ENCODE measurements at places on chromosomes 11 and 22.
A peak's percentile ranks its signal among the peaks of the same experiment; 100 is the strongest.

DNA sequence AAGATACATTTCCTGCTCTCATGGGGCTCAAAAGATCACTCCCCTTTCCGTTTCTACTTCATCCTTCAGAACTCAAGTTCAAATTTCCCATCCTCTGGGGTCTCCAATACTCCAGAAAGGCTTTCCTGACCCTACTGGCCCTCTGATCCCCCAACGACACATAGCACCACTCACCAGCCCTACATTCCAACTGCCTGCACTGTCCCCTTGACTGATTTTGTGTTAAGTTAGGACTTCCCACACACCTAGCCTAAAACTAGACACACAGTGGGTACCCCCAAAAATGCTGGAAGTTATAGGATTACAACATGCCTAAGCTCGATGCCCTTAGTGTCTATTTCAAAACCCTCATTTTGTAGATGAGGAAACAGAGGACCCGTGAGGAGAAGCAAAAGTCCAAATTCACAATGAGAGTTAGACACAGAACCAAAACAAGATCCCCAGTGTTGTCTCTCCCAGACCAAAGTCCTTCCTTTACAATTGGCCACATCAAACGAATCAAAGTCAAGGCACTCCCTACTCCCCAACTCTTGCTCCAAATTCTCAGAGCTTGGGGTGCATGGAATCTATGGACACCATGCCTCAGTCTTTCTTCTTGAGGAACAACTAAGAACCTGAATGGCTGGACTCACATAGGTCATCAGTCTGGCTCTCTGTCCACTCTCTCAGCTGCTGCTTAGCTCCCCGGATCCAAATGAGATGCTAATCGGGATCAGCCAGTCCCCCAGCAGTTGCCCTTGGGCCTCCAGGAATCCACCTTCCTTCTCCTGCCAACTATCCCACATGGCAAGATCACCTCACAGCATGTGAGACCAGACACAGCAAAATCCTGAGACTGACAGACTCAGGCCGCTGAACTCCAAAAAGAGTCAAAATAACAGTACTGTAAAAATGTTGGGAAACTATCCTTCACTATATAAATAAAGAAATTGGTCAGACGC, 1.7 kb downstream of the CLPB start:
- DNase-seq, result no peak

GRCh38 chr11:117657794-117658193, 139.2 kb downstream of the DSCAML1 start:
- no peak for DNase-seq

DNA sequence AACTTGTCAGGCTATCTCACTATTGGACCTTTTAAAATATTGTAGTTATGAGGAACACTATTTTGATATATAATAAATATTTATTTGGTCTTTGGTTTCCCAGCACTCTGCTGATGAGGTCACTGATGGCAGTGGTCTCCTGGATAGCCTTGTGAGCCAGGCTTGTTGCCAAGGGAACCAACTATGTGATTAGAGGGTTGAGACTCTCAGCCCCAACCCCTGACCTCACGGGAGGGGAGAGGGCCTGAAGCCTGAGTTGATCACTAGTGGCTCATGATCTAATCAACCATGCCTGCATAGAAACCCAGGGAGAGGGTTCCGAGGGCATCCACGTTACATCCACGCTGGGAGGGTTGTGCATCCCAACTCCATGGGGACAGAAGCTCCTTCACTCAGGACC, 10.8 kb downstream of the PANX1 start:
- DNase-seq, result no peak

- no peak for DNase-seq
These were observed 19.3 kb upstream of the NRIP3 start for GRCh38 chr11:9022961-9023680.

DNA sequence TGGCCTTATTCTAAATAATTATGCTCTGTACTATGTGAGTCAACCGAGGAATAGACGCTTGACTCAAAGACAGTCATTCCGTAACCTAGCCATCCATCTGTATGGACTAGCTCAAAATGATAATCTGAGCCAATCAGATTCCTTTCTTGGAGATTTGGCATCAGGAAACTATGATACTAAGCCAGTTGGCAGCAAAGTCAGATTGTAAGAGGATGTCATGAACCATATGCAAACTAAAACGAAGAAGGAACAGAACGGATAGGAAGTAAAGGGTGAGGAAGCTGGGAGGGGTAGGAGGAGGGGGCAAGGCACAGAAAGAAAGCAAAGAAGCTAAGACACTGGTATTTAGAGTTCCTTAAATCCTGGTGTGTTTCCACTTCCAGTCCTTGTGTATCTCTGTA, 10.7 kb upstream of the SESN3 start:
- DNase-seq, result no peak

- DNase-seq, result no peak
These were observed 108.2 kb upstream of the CCDC90B start for GRCh38 chr11:83394331-83394730.

DNA sequence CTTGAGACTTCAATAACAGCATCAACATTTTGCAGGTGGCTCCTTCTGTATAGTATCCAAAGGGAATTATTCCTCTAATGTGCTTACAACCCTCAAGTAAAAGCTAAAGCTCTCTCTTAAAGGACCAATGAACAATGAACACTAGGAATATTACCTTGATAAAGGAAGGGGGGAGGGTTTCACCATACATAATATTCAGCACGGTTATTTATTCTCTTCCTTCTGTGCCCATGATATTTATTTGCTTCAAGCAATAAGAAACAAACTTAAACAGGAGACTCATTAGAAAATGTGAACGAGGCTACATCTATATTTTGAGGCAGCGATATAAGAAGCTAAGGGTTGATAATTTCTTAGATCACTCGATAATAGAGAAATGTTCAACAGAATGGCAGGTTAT, 21.2 kb downstream of the BLID start:
- no peak for DNase-seq

- DNase-seq, result peak; percentile 72
These were observed 12.1 kb downstream of the GATD1 start for GRCh38 chr11:765025-765801.

- DNase-seq, result no peak
These were observed 43.1 kb downstream of the LDLRAD3 start for GRCh38 chr11:35986947-35987346.

GRCh38 chr22:47808886-47809620, 1046.6 kb downstream of the TBC1D22A start:
- DNase-seq, result no peak

GRCh38 chr22:33909911-33910310, 10.4 kb downstream of the LARGE1 start:
- no peak for DNase-seq

DNA sequence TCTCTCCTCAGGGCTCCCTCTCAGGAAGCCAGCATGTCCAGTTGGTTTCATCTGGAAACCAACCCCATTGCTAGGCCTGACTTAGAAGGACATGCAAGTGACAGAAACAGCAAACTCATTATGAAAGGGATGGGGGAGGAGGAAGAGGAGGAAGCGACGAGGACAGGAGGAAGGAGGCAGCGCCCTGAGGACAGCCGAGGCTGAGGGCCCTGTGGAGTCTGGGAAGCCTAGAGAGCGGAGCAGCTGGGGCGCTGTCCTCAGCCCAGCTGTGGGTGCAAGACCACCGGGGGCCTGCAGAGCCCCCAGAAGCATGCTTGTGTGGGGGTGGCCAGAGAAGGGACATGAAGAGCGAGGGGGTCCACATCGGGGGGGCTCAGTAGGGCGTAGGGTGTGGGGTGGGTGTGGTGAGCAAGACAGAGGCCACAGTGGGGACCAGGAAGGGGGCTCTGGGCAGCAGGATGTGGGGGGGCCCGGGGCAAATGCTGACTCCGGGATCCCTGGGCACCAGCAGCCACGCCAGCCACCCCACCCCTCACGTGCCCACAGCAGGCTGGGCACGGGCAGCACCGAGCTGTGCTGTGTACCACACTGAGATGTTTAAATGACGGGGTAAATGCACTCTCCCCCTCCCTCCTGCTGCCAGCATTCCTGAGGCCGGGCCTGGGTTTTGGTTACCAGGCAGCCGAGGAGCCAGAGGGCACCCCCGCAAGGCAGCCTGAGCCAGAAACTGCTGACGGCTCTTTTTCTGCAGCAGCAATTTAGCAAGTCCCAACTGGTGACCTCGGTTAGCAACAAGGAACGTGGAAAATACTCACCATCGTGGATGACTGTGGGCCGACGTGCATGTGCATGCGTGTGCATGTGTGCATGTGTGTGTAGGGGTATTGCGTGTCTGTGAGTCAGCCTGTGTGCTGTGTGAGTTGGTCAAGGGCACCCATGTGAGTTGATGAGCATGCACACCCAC, 82.7 kb upstream of the LINC01488 start:
- DNase-seq, result peak; percentile 78

GRCh38 chr11:88779577-88779976, 286.2 kb downstream of the GRM5 start:
- peak; percentile 40 for DNase-seq

DNA sequence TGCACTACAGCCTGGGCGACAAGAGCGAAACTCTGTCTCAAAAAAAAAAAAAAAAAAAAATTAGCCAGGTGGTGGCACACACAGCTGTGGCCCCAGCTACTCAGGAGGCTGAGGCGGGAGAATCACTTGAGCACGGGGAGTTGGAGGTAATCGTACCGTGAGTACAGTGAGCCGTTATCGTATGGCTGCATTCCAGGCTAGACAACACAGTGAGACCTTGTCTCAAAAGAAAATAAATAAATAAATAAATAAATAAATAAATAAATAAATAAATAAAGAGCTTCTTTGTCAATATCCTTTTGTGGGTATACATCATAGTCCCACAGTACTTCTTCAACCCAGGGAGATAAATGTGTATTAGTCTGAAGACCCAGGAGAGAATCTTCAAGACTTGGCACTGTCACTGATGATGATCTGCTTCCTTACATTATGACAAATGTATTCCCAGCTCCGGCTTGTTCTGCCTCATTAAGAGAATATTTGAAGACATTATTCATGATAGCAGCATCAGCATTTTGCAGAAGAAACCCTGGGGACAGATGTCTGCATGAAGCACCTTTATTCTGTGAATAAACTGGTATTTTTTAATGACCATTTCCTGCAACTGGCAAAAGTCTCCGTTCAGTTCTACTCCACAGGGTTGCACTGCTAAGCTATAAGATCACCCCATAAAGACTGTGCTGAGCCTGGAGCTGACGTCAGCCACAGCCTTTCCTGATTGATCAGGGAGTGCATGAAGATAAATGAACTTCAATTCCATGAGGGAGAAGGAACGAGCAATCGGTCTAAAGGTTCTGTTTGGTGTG, 1.6 kb upstream of the ACY3 start:
- DNase-seq, result no peak

DNA sequence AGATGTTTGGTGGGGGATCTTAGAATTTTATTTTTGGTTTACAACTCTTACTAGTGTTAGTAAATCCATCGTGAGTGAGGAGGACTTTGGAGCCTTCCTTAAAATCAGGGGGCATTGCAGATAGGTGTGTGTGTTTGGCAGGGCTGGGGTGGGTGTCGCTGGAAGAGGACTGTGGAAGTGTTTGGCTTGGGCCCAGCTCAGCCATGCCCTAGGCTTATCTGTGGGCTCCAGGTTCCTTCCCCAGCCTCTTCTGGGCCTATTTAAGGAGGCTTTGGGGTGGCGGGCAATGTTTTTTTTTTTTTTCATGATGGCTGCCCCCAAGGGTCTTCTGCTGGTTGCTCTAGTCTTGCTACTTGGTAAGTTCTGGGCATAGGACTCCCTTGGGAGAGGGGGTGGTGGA, 22.1 kb downstream of the MTFP1 start:
- no peak for DNase-seq

DNA sequence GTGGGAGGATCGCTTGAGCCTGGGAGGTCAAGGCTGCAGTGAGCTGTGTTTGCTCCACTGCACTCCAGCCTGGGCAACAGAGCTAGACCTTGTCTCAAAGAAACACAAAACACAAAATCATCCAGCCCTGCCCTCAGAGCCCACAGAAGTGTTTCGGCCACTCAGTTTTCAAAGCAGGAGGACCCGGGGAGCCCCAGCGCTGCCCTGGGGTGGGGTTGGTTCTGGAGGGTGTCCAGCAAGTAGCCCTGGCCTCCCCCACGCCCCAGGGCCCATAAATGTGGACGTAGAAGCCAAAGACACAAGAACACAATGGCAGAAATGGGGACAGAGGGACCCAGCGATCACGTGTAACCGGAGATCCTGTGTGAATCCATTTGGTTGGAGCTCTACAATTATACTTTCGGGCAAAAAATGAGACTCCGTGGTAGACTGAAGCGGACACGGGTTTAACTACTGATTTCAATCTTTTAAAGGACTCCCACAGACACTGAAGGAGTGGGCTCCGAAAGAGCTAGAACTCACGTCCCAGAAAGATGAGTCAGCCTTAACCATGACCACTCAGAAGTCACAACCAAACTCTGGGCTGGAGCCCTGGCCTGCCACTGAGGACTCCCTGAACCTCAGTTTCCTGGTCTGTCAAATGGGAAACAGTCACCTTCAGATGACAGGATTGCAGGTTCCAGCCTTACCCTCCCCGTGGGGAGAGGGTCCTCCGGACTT, 9.0 kb upstream of the CYTH4 start:
- DNase-seq, result peak; percentile 64

DNA sequence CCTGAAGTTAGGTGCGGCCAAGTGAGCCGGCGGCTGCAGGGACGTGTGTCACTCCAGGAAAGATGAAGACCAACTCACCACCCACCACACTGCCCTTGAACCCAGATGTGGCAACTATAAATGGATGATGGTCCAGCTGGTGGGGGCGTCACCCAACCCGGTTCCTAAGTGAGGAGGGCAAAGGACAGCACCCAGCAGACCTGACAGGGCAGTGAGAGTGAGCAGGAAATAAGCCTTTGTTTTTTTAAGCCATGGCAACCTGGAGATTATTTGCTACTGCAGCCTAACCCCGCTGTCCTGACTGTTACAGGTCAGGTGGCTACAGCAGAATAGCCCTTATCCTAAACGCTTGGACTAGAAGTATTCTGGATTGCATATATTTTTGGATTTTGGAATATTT, 228.9 kb downstream of the CTTN start:
- no peak for DNase-seq

DNA sequence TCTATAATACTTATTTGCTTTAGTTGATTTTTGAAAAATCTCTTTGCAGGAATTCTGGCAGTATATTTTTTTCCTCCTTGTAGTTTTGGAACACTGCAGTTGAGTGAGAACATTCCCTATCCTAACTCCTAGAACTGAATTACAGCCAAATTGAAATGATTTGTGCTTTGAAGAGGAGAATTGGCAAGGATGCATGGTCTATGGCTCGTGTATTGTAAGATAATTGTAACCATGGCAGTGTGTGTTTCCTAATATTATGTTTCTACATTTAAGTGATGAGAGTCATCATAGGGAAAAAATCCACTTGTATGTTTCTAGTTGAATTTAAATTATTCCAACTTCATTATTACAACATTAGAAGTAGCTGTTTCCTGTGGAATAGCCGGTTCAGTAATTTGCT, 80.9 kb upstream of the MYO18B start:
- DNase-seq, result no peak

GRCh38 chr11:102168481-102168880, 58.2 kb downstream of the YAP1 start:
- DNase-seq, result no peak

GRCh38 chr22:26830837-26831236, 173.4 kb downstream of the MIAT start:
- DNase-seq, result no peak

All from AG08396 (cell line).